ENCODE measurements at places on chromosomes 6 and 20.

DNA sequence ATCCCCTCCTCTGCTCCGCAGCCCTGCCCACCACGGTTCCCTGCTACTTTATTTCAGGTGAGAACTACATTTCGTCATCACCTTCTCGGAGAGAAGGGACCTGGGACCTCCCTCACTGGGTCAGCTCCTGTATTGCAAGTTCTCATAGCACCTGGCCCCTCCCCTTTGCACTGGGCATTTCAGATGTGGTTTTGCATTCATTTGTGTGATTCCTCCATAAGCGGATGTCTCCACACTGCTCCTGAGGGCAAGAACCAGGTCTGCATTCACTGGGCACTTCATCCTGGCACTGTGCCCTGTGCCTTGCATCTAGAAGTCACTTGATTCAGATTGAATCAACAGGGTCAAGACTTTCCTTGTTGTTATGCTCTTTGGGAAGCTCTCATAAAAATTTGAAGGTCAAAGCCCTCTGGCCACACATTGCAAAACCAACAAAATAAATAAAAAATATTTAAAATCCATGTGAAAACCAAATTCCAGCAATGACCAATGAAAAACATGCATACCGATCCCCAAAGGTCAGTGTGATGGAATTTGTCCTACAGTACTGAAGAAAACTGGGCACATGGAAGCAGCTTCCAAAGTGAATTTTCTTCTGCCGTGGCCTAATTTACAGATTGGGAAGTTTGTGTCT is 89.1 kb upstream of the F13A1 start:
- DNase-seq = no peak

DNA sequence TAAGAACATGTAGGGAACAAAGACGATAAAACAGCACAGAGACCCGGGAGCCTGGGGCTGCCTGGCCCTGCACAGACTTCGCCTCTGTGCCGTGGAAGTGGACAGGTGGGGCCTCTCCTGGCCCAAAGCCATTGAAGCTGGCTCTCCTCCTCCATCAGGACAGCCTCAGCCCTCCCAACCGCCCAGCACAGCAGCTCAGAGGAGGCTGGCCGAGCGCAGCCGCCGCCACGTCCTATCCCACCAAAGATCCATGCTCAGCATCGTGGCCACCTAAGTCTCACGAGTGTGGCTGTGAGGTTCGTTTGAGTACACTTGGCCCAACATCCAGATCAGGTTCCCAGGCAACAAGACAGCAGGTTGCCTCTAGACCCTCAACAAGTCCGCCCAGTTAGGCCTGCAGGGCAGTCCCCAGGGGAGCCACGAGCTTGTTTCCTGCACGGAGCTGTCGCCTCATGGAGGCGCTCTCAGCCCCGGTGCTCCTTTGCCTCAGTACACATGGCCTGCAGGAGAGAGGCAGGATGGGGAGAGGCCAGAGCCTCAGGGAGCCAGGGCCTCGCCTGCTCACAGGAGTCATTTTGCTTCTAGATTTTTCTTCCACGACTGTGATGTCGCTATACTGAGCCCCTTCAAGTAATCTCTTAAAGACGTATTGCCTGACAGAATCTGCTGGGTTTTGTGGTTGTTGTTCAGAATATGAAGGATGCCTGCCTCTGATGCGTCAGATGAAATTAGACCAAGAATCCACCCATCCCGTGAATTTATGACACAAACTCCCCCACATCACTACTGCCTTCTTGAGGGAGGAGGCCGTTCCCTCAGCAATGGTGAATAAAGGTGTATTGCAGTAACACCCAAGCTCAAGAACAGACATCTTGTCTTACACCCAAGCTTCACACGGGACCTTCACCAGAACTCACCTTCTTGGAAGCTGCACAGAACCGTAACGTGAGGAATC is 102.7 kb downstream of the RNASET2 start:
- no peak for DNase-seq

- no peak for DNase-seq
Measured at GRCh38 chr6:129426343-129426742, 283.6 kb downstream of the ARHGAP18 start.

DNA sequence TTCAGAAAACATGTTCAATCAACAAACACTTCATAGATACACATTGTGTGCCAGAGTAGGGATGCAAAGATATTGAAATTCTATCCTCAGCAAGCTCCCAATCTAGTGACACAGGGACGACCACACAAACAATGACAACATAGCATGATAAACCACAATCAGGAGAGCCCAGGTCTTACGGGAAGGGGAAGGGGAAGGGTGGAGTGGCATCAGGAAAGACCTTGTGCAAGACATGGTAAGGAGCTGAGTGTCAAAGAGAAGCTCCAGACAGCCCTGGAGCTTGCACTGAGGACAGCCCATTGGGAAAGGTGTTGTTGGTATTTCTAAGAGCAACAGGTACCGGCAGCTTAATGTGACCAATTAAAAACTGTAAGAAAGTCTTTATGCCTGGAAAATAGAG is 103.6 kb downstream of the PDE7B start:
- no peak for DNase-seq

DNA sequence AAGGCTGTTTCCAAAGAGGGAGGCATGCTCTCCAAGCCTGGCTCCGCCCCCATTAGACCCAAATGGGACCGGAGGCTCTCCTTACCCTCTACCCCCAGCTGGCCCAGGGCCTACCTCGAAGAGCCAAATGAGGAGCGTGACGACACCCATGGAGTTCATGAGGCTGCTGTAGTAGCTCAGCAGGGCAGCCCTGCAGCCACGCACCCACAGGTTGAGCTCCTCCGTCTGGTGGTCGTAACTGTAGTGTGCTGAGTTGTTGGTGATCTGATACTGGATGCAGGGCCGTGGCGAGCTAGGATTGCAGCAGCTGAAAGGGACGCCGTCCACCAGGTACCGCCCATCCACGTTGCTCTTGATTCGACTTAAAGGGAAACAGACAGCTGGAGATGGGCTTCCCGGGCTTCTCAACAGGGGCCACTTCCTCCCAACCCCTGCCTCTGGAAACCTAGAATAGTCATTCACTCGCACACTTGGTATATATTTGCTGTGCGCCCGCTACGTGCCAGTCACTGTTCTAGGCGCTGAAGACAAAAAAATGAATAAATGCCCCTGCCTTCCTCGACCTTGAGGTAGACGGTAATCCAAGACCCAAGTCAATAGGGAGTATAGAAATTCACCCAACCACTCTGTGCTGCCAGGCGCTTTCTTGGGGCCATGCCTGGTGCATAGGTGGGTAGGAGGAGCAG is 18.0 kb downstream of the PRPH2 start:
- peak; percentile 74 for DNase-seq

DNA sequence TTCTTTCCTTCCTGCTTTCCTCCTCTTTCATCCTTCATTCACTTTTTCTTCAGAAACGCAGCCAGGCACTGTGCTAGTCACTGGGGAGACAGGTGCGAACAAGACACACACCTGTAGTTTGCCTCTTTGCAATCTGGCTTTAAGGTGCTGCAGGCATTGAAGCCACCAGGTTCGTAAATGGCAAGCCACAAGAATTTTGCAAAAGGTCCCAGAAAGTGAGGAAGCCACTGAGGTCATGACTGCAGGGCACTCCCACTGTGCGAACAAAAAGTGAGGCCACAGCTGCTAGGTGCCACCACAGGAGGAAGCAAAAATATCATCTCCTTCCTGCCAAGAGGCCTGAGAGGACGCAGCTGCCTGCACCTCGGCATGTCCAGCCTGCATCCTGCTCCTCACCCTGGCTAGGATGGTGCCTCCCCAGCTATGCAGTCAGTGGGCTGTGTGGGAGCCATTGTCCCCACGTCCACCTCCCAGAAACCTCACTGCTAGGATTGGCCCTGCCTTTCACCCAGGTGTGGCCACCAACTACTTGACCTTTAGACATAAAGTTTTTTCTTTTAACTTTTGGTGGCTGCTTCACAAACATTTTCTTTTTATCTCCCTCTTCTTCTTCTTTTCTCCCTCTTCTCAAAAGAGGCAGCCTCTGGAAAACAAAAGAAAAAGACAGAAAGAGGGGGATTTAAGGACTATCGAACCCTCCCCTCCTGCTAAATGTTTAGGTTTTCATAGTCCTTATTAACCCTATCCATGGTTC is 230.8 kb downstream of the BCAS1 start:
- no peak for DNase-seq

GRCh38 chr6:96626759-96627364 is 63.9 kb downstream of the FHL5 start:
- no peak for DNase-seq

DNA sequence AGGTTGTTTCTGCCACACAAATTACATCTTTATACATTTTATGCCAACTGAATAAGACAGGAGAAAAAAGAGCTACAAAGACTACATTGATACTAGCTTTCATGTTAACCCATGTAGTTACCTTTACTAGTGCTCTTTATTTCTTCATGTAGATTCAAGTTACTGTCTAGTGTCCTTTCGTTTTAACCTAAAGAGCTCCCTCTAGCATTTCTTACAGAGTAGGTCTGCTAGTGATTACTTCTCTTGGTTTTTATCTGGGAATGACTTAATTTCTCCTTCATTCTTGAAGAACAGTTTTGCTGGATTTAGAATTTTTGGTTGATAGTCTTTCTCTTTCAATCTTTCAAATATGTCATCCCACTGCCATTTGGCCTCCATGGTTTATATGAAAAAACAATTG is 21.2 kb upstream of the NOP56 start:
- no peak for DNase-seq

DNA sequence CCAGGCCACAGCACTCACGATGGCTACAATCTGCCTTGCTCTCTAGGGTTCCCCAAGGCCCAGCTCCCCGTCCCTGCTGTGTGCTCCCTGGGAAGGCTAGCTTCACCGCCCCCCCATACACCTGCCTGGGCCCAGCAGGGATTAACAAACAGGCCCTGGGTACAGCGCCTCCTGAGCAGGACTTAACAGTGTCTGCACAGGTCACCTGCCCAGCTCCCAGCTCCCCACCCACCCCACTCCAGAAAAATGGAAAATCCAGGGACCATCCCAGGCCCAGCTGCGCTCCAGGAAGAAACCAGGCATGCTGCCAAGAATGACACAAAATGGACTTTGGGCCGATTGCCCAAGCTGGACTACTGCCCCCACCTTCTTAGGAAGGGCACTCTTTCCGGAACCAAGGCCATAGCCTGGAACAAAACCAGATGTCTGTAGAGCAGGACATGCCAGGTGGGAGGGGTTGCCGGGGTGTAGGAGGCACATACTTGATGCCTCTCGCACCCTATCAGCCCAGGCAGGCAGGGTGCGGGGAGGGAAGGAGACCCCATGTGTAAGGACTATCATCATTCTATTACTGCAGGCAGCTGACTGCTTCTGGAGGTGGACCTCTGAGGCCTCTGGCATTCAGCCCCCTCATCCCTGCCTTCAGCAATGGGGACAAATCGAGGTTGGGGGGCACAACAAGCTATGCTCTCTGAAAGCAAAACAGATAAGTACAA is 104.9 kb downstream of the SNX5 start:
- no peak for DNase-seq

- no peak for DNase-seq
Measured at GRCh38 chr6:49626811-49627210, 9.8 kb downstream of the RHAG start.

- no peak for DNase-seq
Measured at GRCh38 chr20:51359401-51359800, 183.1 kb downstream of the NFATC2 start.

- peak; percentile 81 for DNase-seq
Measured at GRCh38 chr6:35259948-35260590, 534 bp downstream of the ZNF76 start.

GRCh38 chr20:19428324-19428723 is 215.9 kb downstream of the SLC24A3 start:
- DNase-seq = no peak

GRCh38 chr6:80280262-80281010 is 174.0 kb downstream of the BCKDHB start:
- DNase-seq = no peak

DNA sequence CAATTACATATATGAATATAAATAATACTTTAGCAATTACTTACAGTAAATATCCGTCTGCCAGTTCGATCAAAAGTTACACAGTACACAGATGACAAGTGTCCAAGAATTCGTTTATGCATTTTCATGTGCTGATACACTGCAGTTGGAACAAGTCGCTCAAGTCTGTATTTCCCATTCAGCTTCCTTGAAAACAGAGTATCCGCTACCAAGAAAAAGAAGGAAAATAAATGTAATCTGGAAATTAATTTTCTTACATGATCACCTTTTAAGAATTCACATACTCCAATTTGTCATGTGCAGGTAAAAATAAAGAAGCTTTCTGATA is 35.3 kb downstream of the PHIP start:
- no peak for DNase-seq

- DNase-seq = no peak
Measured at GRCh38 chr6:97026298-97026697, 101.8 kb downstream of the KLHL32 start.

DNA sequence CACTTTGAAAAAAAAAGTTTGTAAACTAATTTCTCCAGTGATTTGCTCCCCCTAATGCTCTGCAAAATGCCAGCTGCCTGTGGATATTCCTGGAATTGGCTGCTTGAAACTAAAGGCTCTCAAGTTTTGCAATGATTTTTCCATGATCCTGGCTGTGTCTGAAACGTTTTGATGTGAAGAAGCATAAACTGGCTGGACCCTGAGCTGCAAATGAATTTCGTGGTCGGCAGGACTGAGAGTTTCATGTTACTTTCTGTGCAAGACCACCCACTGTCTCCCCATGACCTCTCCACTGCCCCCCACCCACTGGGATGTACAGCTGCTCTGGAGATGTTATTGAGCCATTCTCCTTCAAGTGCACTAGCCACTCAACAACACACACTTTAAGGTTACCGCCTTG is 171.3 kb upstream of the SSTR4 start:
- no peak for DNase-seq

DNA sequence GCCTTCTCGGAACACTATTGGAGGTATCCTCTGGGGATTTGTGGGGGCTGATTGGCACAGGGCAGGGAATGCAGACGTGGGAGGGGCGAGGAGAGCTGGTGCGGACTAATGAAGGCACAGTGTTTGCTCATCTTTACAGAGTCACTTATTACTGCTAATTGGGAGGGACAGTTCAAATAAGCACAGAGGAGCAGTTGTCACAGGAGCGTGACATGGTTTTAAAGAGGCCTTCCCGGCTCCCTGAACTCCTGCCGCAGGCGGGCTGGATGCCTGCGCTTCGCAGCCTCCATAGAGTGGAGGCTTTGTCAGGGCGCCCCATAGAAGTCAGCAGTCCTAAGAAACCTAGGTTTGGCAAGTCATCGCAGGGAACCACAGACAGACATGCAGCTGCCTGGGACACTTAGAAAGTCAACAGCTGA is 149.6 kb downstream of the LINC00237 start:
- no peak for DNase-seq

DNA sequence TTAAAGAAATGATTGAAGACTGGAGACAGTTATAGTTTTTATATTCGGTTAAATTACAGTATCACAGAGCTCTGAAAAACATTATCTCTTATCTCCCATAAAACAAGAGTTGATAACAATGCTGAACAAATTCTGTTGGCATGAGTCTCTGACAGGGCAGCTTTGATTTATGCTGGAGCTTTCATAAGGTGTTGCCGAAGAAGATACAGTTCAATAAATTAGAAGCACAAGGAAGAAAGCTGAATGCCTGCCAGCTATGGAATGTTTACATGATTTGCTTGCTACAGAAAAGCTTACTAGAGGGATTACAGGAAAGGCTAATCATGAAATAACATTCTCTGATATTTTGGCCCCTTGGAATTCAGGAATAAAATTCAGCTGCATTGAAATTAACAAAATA is 431.9 kb upstream of the GJE1 start:
- DNase-seq = no peak
